ENCODE measurements at places on chromosomes 5 and 9.

GRCh38 chr5:103458497-103459040, 104.0 kb downstream of the NUDT12 start:
- DNase-seq: no peak

- peak; percentile 47 for DNase-seq
These were observed 61.0 kb downstream of the ARL15 start for GRCh38 chr5:54249210-54250028.

- no peak for DNase-seq
These were observed 26.6 kb upstream of the CD180 start for GRCh38 chr5:67223211-67223610.

DNA sequence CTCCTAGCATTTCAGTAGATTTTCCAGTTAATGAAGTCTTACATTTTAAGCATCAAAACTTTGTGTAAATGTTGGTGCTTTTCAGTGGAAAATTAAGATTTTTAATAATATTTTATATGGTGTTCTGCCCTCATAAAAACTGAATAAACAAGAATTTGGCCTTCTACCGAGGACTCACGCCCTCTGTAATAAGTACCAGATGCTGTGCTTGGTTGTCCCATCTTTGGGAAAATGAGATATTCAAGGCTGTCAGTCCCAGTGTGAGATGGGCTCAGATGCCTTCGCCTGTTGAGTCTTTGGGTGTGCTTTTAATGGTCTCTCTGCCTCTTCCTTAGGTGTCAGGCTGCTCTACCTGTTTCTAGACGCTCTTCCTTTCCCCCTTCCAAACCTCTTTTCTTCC, 28.7 kb downstream of the GALNT12 start:
- DNase-seq: no peak

DNA sequence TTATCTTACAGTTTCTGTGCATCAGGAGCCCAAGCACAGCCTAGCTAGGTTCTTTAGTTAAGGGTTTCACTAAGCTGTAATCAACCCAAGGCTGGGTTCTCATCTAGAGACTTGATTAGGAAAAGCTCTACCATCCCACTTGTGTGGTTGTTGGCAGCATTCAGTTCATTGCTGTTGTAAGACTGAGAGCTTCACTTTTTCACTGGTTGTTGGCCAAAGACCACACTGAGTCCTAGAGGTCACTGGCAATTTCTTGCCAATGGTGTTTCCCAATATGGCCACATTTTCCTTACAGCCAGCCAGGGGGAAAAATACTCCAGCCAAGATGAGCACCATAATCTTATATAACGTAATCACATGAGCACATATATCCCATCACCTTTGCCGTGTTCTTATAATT, 74.3 kb downstream of the SMIM15 start:
- DNase-seq: no peak

GRCh38 chr5:120528609-120529008, 64.5 kb downstream of the PRR16 start:
- DNase-seq: no peak

- DNase-seq: peak; percentile 28
These were observed 639 bp upstream of the RASA1 start for GRCh38 chr5:87266914-87267573.

GRCh38 chr9:87545858-87546257, 48.2 kb downstream of the DAPK1 start:
- DNase-seq: no peak

GRCh38 chr5:91127456-91128081, 255.5 kb downstream of the ARRDC3 start:
- peak; percentile 11 for DNase-seq

GRCh38 chr5:171484460-171484899, 65.0 kb downstream of the FGF18 start:
- peak; percentile 53 for DNase-seq

- DNase-seq: peak; percentile 2
These were observed 86.2 kb downstream of the PSAT1 start for GRCh38 chr9:78383130-78383529.

GRCh38 chr9:35490155-35490909, 421 bp downstream of the RUSC2 start:
- peak; percentile 31 for DNase-seq

GRCh38 chr9:33192493-33193255, 25.5 kb upstream of the B4GALT1 start:
- DNase-seq: no peak

GRCh38 chr5:133919148-133920136, 49.0 kb downstream of the C5orf15 start:
- DNase-seq: no peak

DNA sequence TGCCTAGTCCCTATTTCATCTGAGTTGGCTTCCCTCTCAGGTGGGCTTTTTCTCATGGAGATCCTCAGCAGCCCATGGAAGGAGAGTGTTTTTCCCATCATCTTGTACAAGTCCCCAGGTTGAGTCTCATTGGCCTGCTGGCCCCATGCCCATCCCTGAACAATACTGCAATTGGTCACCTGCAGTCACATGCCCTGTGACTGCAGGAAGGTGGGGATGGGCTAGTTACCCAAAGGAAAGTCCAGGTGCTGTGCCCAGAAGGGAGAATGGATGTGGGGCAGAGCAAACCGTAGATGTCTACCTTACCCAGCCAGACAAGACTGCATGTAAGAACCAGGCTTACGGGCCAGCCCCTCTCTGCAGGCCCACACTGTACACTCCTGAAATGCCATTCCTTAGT, 54.0 kb upstream of the SAP30L start:
- DNase-seq: no peak

DNA sequence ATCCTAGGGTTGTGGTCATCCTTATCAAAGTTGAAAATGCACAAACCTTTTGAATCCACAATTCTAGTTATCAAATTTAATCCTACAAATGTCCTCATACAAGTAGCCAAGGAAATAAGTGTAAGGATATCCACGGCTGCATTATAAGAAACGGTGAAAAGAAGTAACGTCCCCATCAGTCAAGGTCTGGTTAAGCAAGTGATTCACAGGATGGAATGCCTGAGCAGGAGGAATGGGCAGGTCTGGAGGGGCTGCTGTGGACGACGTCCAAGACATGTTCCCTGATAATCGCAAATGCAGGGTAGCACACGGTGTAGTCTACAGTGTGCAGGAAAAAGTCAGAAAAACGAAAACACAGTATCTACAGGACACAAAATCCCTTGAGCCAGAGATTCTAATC, 118.6 kb downstream of the ADAMTS2 start:
- no peak for DNase-seq

GRCh38 chr9:93065135-93065720, 6.7 kb downstream of the SUSD3 start:
- DNase-seq: no peak

GRCh38 chr5:57749396-57749795, 266.8 kb upstream of the ACTBL2 start:
- no peak for DNase-seq

DNA sequence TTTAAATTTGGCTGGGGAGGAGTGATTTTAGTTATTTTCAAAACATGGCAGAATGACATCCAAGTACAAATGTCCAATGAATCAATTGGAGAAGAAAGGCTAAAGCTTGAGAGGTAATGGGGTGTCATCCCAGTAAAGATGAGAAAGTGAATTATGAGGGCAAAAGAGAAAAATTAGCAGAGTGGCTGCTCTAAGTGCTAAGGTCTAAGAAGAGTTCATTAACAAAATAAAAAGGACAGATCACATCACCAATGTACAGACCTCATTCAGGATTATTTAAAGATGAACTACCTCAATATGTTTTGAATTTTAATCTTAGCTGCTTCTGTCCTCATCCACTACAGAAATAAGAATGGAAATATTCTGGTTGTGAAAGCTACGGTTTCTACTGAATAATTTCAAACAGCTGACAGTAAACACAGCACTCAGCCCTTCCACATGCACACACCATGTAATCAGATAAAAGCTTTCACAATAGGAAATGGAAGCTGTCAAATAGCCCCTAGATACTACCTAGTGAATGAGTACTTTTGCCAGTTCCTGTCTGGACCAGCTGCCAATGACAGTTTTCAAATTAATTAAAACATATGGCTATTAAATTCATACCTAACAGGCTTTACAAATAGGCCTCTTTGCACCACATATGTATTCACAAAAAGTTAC, 171.5 kb downstream of the SSBP2 start:
- DNase-seq: peak; percentile 26

DNA sequence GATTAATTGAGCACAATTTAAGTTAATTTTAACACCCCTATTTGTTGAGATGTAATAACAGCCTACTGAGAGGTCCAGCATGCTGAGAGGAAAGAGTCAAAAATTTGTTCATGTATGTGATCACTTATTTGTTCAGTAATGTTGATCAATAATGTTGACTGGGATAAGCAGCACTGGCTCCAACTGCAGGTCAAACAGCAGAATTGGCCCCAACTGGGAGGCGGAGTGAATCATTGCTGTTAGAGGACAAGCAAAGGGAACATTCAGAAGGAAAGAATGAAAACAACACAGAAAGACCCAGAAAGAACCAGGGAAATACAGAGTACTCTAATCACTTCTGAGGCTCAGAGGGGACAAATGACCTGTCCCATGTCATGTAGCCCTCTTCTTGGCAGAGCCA, 221.1 kb downstream of the COMMD10 start:
- DNase-seq: no peak
